ENCODE measurements at places on chromosomes 12 and 14.

- no peak for DNase-seq
These were observed 125.7 kb upstream of the KRAS start for GRCh38 chr12:25376407-25376806.

GRCh38 chr12:55843431-55843830 is 695 bp upstream of the MMP19 start:
- no peak for DNase-seq

- no peak for DNase-seq
These were observed 131.2 kb downstream of the NUBPL start for GRCh38 chr14:31692376-31692781.

DNA sequence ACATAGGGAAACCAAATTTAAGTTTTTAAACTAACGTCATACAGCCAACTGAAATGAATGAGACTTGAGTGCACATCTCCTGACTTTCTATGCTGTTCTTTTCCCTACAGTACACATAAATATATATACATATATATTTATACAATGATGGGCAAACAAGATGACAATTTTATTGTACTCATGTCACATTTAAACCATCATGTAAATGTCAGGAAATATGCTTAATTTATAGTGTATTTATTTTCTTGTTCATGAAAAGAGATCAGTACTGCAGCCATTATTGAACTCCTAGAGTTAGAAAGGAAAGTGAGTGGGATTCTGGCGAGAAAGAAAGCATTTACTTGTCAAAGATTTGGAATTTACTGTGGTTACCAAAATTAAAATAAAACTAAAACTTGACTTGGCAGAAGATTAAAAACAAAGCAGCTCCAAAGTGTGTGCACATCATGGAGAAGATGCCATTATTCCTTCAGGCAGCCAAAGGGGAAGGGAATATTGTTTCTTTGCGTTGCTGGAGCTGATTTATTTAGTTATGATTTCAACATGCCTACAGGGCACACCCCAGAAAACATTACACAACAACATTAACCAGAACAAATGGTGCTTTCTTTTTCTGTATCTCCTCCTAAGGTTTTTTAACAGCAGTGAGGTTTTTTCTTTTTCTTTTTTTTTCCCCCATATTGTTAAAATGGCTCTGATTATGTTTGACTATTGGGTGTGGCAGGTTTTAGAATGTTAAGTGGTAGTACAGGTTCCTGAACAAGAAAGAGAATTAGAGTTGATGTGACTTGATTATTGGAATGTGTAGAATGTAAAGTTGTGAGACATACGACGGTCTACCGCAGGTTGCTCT is 144.6 kb downstream of the RAD51B start:
- no peak for DNase-seq

- no peak for DNase-seq
These were observed 14.6 kb upstream of the EIF5 start for GRCh38 chr14:103319422-103319821.
